ENCODE measurements at places on chromosomes 13 and 19.

DNA sequence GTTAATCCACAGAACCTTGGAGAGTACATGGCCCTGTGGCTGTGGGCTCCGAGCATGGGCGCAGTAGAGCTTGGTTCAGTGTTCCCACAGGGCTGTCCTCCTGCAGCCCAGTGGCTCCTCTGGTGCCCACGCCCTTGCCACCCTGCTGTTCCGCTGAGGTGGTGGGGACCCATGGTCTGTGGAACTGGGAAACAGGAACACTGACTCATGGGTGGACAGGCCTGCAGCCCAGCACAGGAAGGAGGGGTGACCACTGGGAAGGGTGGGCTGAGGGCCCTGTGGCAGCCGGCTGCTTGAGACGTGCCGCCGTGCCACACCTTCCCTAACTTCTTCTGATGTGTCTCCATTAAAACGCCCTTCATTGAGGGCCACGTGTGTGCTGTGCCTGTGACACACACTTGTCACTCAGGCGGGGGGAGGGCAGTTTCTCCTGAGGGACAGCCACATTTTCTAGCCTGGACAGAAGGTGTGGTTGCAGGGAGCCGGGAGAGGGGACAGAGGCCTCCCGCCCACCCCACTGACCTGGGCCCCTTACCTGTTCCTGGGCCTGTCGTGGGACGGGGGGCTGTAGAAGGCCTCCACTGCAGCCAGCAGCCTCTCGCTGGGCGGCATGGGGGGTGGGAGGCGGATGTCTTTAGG is 21.1 kb downstream of the CHERP start:
- DNase-seq: no peak

- DNase-seq: no peak
Measured at GRCh38 chr13:55410398-55411330, 1730.1 kb upstream of the PRR20A start.

DNA sequence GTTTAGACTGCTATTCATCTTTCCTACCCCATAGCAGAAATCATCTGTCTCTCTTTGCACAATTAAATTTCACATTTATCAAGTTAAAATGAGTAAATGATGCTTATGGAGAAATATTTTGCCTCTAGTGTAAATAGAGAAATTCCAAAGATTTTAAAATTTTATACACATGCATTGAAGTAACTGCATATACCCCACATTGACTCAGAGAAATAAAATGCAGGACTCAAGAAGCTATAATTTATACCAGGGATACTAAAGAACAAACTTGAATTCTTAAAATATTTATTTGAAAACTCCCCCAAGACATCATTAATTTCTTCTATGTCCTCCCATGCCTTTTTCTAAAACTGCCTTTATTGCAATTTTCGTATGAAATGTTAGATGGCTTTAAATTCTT is 165.8 kb downstream of the DIAPH3 start:
- no peak for DNase-seq

DNA sequence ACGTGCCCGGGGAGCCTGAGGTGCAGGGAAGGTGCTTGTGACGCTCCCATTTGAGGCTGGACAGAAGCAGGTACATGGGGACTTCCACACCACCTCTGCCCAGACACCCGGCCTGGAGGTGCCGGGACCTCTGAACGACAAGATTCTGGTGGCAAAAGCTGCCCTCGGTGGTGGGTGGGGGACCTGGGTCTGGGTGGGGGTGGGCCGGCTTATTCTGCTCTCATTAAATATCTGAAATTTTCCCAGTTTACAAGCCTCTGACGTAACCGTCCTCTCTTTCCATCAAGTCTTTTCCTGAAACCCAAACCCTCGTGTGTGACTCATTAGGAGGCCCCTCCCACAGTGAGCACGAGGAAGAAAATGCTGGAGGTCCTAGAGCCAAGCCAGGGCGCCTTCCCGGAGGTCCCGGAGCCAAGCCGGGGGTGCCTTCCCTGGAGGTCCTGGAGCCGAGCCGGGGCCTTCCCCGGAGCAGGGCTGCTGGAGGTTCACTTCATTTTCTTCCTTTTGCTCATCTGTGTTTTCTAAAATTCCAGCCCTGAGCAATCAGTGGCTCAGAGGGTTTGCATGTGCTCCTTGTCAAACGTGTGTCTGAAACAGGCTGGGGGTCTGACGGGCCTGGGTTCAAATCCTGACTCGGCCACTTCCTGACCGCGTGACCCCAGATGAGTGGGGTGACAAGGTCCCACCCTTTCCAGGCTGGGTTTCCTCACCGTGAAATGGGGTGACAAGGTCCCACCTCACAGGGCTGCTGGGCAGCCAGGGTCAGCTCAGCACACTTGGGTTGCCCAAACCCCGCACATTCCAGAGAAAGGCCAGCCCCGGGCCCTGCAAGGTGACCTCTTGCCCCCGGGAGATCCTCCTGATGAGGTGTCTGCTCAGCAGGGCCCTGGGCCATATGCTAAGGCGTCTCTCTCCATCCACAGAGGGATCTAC is 10.0 kb downstream of the CFD start:
- DNase-seq: no peak

DNA sequence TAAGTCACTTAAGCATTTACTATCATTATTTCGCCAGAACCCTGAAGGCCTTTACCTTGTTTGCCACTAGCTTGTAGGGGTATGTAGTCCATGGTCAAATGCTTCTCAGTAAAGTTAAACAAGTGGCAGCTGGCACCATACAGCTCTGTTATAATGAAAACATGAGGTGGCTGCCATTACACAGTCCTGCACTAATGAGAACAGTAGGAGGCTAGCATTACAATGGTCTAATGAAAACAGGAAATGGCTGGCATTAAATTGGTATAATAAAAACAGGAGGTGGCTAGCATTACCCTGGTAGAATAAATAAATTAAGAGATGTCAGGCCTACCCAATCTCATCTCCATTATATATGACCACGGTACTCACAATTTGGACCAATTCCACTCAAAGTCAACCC is 107.5 kb downstream of the PCDH17 start:
- DNase-seq: no peak

- no peak for DNase-seq
Measured at GRCh38 chr19:3145909-3146676, 10.3 kb downstream of the GNA15 start.

DNA sequence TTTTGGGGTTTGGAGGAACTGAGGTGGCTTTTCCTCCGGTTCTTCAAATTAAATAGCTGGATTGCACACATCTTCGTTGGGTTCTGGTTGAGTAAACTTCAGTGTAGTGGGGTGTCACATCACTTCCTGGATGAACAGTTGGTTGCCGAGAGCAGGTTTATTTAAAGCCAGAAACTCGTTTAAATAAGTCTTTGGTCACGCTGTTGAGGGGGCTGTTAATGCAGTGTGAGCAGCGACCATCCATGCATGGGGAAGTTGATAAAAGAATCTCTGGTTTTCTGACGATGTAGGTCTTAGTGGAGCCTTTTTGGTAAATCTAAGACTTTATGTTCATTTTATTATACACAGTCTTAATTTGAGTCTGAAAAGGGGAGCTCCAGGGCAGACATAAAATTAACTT is 351.2 kb upstream of the ARGLU1 start:
- no peak for DNase-seq

GRCh38 chr13:20054586-20054985 is 96.1 kb downstream of the ZMYM2 start:
- no peak for DNase-seq

GRCh38 chr13:36476661-36477060 is 44.4 kb downstream of the CCNA1 start:
- DNase-seq: no peak

- no peak for DNase-seq
Measured at GRCh38 chr19:58229255-58229639, 533 bp downstream of the ZNF544 start.

- DNase-seq: no peak
Measured at GRCh38 chr13:92354583-92354982, 872.0 kb upstream of the GPC6 start.

DNA sequence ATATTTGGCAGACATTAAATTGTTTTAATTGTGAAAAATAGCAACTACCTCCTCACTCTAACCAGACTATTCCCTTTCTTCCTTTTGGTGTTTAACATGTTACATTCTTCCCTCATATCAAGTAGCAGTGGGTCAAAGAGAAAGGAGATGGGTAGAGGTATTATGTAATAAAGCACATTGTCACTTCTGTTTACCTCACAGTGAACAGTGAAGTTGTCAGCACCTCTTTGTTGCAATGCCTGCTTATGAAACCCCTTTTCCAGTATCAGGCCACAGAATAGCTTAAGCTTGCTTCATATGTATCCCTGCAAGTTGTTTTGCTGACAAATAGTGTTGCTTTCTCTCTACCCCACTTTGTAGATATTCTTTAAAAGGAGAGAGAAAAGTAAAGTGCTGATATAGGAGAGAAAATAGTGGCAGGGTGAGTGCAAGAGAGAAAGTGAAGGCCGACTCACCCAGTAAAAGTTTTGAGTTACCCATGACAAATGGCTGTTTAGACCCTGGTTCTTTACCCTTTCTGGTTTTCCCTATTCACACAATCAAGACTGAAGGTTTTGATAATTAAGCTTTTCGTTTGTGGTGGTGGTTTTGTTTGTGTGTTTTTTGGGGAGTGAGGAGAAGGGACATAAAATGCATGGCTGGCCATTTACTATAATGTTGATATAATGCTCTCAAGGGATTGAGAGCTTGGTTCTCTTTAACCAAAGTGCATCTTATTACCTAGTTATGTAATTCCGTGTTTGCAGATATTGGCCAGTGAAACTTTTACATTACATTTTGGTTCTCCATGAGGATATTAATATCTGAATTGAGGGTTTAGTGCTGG is 3.7 kb downstream of the ITM2B start:
- no peak for DNase-seq

DNA sequence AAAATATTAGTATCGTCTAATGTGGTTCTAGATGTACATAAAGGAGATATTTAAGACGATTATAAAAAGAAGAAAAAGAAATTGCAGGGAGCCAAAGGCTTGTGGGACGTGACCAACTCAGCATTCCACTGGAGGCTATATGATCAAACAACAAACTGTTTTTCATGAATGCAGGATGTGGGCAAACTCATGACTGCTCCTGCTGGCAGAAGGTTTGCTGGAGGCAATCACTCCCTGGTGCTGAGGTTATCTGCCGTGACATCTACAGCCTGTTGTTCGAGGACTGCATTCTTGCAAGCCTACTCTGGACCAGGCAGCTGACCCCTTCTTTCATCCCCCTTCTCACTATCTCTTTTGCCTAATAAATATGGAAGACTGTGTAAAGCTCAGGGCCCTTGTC is 518.1 kb downstream of the UQCRFS1 start:
- no peak for DNase-seq

DNA sequence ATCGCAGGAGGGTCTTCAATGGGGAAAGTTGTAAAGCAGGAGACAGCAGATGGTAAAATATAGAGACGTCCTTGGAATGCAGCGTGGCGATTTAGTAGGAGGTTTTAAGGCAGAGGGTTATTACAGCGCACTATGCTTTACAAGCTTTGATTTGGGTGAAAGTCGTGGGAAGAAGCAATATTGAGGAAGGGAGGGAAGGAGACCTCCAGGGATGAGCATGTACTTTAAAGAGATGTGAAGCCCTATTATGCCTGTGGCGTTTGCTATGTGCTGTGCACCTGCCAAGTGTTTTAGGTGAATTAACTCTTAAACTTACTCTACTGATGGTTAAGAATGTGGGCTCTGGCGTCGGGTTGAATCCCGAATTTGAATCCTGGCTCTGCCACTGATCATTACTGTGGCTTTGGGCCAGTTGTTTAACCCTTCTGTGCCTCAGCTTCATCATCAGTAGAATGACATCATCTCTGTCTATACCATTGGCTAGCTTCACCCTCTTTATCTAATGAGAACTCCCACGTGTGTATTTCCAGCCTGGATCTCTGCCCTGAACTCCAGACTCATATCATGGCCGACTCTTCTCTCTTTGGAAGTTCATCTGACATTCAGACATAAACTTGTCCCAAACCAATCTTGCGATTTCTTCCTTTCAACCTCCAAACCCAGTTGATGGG is 583 bp downstream of the CCDC61 start:
- DNase-seq: no peak

DNA sequence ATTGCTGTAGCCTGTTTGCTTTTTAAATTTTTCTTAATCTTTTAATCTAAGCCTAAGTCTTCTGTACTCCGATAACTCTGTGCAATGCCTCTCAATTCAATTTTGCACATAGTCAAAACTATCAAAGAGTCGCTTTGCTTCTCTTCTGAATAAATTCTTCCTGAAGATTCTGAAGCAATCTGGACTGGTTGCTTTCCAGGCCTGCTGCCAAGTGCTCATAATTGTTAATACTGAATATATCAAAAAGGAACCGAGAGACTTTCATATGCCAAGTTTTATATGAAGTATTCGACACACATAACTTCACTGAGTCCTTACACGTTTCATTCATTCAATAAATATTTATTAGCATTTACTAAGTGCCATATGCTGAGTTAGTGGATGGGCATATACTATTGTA is 91.3 kb downstream of the EDNRB start:
- DNase-seq: no peak

- no peak for DNase-seq
Measured at GRCh38 chr13:50712456-50712855, 131.0 kb downstream of the DLEU7 start.

- no peak for DNase-seq
Measured at GRCh38 chr13:95559100-95559499, 6.6 kb downstream of the CLDN10 start.

DNA sequence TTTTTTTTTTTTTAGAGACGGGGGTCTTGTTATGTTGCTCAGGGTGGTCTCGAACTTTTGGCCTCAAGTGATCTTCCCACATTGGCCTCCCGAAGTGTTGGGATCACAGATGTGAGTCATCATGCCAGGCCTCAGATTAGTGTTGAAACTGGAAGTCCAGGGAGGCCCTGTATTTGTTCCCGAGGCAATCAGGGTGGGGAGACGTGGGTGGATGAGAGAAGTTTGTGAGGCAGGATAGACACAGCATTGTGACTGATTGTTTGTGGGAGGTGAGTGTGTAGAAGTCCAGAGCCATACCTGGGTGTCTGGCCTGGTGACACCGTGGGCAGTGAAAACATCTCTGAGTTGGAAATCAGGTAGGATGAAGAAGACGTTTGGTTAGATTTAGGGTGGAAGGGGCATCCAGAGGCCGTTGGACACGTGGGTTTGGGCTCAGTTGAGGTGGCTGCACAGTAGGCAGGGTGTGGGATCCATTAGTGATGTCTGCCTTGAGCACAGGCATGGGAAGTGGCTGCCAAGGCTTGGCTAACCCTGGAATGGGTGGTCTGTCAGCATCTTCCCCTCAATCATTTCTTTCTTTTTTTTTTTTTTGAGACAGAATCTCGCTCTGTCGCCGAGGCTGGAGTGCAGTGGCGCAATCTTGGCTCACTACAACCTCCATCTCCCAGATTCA is 12.4 kb downstream of the RTN2 start:
- DNase-seq: no peak

GRCh38 chr13:44908266-44908665 is 81.0 kb downstream of the NUFIP1 start:
- DNase-seq: no peak

GRCh38 chr19:55537741-55538111 is 793 bp upstream of the SBK2 start:
- DNase-seq: no peak

DNA sequence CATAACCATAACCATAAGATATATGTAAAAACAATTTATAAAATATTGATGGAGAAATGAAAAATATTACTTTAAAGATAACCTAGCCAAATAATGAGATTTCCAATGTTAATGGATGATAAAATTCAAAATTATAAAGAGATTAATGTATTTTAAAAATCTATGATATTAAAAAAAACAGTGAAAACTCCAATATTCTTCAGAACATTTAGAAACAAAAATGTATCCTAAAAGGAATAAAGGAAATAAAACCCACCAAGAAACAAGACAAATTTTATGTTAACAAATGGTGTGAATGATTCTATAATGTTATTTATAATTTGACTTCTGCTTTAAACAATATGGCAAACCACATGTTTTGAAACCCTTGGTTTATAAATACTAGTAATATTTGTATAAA is 1587.8 kb downstream of the PCDH9 start:
- no peak for DNase-seq
